ENCODE measurements at places on chromosomes 6 and 20. TPM values are rescaled to one million over a fixed set of nuclear protein-coding genes. Genes with fewer than 3 reads are reported as not detected.

BTNL2 gene
- polyA plus RNA-seq: not detected

TRMT6 gene
- 11.2 TPM for polyA plus RNA-seq

STX11 gene
- polyA plus RNA-seq: 21.2 TPM

B3GALT4 gene
- polyA plus RNA-seq: 27.5 TPM

RALGAPA2 gene
- polyA plus RNA-seq: 6.4 TPM

TPX2 gene
- 6.3 TPM for polyA plus RNA-seq

MRAP2 gene
- not detected for polyA plus RNA-seq

ARMC2 gene
- 3.5 TPM for polyA plus RNA-seq

METTL24 gene
- not detected for polyA plus RNA-seq

RSPO3 gene
- not detected for polyA plus RNA-seq

CFB gene
- polyA plus RNA-seq: 0.68 TPM

ZNF334 gene
- not detected for polyA plus RNA-seq

ARFGAP1 gene
- polyA plus RNA-seq: 20.2 TPM

CPXM1 gene
- polyA plus RNA-seq: 0.10 TPM

ELOVL4 gene
- polyA plus RNA-seq: 0.10 TPM

DNMT3B gene
- polyA plus RNA-seq: not detected

PPP1R14C gene
- polyA plus RNA-seq: not detected

PACSIN1 gene
- polyA plus RNA-seq: 0.38 TPM

ULBP2 gene
- polyA plus RNA-seq: 0.13 TPM

MRPL14 gene
- polyA plus RNA-seq: 90.2 TPM

HLA-DRB1 gene
- polyA plus RNA-seq: 238 TPM

ZNF311 gene
- 0.13 TPM for polyA plus RNA-seq

PROKR2 gene
- polyA plus RNA-seq: not detected

FAM184A gene
- 1.7 TPM for polyA plus RNA-seq

WFDC5 gene
- polyA plus RNA-seq: not detected

MICB gene
- polyA plus RNA-seq: 12.2 TPM

EPHA7 gene
- not detected for polyA plus RNA-seq

FKBP1C gene
- 0.40 TPM for polyA plus RNA-seq

GSTA3 gene
- polyA plus RNA-seq: not detected

HLA-G gene
- 3.2 TPM for polyA plus RNA-seq

ADGRF1 gene
- not detected for polyA plus RNA-seq

GRM1 gene
- polyA plus RNA-seq: not detected
